ENCODE measurements at places on chromosomes 7 and 10.

GRCh38 chr7:4479367-4480039, 202.6 kb upstream of the FOXK1 start:
- DNase-seq = no peak

DNA sequence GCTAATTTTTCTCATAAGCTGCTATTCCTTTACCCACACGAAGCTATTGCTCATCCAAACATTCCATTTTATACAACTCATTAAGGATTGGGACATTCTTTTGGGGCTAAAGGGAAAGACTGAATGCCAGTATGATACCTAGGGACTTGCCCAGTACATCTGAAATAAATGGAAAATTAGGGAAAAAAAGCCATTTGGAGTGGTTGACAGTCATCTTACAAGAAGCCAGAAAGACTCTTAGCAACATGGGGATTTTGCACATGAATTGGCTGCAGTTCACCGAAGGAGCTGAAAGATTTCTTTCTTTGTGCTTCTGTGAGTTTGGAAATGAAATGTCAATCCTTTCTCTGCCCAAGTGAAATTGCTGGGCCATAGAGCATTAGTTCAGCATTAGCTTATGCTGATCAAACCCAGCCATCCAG, 43.3 kb upstream of the MTURN start:
- no peak for DNase-seq

GRCh38 chr10:121307411-121307980, 290.7 kb downstream of the FGFR2 start:
- no peak for DNase-seq

DNA sequence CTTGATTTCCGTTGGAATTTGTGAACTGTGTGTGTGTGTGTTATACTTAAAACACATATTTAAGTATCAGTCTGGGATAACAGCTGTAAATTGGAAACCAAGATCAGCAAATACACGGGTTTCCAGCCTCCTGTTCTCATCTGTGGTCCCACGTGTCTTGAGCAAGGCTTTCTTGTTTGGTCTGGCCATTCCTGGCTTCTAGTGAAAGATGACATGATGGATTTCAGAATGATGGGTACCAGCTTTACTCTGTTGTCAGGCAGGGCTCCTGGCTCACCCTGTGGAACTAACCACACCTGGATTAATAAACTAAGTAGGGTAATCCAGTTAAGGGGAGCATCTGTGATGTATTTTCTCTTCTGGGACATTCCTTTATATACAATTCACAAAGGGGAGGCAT, 346.2 kb upstream of the AOAH start:
- DNase-seq = no peak

DNA sequence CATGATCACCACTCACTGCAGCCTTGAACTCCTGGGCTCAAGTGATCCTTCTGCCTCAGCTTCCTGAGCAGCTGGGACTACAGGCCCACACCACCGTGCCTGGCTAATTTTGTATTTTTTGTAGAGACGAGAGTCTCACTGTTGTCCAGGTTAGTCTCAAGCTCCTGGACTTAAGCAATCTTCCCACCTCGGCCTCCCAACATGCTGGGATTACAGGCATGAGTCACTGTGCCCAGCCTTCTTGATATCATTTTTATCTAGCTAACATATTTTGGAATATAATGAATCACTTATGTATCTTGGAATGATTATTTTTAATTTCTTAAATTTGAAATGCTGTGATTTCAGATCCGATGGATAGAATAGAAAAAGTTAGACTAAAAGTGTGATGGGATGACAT, 18.4 kb downstream of the ARL4A start:
- no peak for DNase-seq

DNA sequence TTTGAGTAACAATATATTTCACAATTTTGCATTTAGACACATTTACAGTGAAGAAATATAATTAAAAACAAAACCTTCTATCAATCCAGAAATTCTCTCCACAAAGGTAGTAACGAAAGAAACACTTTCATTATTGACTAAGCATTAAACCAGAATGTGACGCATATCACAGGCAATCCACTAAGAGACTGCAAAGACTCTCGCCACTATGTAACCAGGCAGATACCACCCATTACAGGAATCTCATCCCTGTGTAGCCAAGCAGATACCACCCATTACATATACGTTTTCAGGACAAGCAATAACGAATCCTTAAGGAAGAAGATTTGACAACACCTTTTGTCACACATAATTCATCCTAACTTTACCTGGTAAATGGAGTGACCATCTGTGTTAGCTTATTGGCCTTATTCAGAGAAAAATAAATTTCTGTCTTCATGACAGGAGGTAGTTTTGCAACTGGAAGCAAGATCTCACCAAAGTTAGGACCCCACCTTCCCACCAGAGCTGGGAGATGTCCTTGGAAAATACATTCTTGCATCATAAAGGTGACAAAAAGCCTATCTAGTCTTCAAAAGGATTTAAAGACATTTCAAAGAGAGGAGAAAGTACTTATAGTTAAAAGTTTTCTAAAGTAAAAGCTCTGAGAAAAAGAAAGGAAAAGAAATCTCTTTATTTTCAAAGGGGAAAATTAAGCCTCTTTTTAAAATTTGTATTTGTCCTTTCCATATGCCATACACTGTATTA, 30.8 kb downstream of the LRRC17 start:
- DNase-seq = no peak

DNA sequence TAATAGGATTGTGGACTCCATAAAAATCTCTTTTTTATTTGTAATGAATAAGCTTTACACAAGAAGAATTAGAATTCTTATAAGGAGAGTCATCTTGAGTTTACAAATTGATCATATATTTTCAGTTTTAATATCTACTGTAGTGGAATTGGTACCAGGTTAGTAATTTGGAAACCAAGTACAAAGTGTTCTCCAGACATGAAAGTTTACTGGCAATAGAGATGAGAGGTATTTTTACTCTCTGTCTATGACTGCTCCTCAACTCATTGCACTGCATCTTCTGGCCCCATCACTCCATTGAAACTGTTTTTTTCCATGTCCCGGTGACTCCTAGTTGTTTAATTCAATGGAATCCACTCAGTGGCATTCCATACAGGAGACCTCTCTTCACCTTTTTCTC, 164.5 kb upstream of the SMIM30 start:
- DNase-seq = no peak

- no peak for DNase-seq
Observed at GRCh38 chr10:71753091-71753959, 20.0 kb downstream of the VSIR start.

DNA sequence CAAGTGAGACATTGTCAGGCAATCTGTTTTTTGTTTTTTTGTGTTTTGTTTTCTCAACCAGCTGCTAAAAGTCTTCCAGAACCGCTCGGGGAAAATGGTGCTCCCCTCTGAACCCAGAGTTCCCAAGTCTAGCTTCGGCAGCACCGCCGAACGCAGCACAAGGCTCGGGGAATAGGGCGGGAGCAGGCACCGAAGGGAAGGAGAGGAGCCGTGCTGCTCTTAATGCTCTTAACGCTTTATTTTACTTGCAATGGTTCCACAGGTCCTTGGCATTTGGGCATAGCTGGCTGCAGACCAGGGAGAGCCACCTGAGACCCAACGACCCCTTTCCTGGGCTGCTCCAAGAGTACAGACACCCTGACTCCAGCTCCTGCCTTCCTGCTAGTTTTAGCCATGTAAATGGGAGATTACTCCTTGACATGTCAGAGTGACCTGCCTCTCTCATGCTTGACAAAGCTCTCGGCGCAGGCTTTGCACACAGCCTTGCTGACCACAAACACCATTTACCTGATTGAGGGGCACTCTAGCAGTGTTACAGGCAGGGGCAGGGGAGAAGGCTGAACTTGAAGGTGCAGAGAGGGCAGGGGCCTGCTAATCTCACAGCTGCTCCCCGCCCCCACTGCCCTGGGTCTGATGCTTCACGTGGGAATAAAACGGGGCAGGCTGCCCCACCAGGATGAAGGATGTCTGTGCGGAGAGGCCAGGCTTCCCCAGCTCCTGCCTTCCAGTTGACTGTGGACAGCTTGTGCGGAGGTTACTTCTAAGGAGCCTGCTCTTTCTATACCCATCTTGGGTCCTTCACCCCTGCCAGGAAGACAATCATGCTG, 58.6 kb upstream of the EFCAB10 start:
- no peak for DNase-seq

DNA sequence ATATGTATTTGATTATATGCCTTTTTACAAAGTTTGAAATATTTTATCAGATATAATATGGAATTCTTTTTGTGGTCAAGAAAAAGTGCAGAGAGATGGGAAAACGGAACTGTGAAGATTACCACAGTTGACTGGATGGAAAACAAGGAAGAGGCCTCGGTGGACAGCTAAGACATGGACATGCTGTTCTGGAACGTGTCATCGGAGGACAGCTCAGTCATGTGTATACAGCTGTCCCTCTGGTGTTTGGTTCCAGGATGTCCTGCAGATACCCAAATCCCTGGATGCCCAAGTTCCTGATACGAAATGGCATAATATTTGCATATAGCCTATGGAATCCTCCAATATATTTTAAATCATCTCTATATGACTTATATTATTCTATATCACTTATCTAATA, 49.4 kb downstream of the TRIL start:
- no peak for DNase-seq

DNA sequence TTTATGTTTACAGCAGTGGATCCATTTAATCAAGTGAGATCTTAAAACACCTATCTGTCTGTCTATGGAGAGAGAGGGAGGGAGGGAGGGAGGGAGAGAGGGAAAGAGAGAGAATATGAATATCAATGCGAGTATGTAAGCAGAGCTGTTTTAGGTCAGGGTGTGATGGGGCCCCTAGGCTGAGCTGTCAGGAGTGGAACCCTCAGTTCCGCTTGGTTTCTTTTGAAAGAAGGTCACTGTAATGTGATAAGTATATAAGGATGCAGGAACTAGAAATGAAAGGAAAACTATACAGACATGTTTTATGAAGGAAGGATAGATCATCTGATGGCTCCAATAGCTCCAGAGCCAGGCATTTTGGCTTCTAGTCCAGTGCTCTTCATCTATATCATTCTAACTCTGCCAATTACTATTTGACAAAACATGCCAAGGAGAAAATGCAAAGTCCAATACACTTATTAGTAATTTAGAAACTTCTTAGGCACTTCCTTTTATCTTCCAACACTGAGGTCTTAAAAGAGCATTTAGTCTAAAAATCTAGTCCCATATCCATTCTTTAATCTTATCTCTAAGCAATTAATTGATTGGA, 70.3 kb downstream of the NRCAM start:
- DNase-seq = no peak

- DNase-seq = no peak
Observed at GRCh38 chr7:13898957-13899670, 90.4 kb downstream of the ETV1 start.

DNA sequence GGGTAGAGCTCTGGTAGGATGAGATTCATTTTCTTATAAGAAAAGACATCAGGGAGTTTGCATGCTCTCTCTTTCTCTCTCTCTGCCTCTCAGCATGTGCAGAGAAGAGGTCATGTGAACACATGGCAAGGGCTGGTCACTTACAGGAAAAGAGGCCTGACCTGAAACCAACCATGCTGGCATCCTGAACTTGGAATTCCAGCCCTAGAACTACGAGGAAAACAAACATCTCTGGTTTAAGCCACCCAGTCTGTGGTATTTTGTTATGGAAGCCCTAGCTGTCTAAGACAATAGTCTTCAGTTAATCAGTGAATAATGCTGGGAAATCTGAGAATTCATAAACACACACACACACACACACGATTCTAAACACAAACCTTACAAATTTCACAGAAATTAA, 1104.2 kb upstream of the LRRN3 start:
- no peak for DNase-seq

GRCh38 chr10:28250782-28251181, 52.1 kb downstream of the MPP7 start:
- DNase-seq = no peak

DNA sequence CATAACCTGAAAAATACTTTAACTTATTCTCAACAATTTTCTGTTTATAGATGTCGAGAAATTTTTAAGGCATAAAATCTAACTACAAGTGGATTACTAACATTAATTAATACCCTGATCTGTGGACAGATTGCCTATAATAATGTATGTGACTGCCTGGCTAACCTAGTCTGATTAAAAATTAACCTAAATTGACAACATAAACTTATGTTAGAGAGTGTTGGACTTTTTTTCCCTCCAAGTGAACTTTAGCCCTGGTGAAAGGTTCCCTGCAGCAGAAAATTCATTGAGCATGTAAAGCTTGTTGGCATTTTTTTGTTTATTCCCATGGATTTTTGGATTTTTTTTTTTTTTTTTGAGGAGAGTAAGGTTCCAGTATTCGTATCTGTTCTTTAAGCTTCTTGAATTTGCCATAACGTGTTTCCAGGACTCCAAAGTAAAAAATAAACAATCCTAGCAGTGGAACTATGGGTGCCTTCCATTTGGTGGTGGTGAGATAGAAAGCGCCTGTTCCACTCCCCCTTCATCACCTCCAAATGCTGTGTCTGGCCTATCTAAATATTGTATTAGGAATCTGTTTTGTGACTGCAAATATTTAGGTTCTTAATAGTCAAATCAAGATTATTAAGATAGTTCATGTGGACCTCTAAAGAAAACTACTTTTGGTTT, 36.1 kb downstream of the NET1 start:
- no peak for DNase-seq

- DNase-seq = no peak
Observed at GRCh38 chr7:105797652-105798051, 78.7 kb downstream of the ATXN7L1 start.

GRCh38 chr7:146670532-146670931, 553.9 kb downstream of the CNTNAP2 start:
- DNase-seq = no peak

- DNase-seq = no peak
Observed at GRCh38 chr7:25864943-25865751, 286.9 kb upstream of the NFE2L3 start.

- no peak for DNase-seq
Observed at GRCh38 chr10:89563861-89564478, 28.6 kb upstream of the SLC16A12 start.

- no peak for DNase-seq
Observed at GRCh38 chr7:69260023-69260422, 338.3 kb upstream of the AUTS2 start.

- DNase-seq = no peak
Observed at GRCh38 chr7:102849538-102849937, 63.3 kb upstream of the LRRC17 start.

DNA sequence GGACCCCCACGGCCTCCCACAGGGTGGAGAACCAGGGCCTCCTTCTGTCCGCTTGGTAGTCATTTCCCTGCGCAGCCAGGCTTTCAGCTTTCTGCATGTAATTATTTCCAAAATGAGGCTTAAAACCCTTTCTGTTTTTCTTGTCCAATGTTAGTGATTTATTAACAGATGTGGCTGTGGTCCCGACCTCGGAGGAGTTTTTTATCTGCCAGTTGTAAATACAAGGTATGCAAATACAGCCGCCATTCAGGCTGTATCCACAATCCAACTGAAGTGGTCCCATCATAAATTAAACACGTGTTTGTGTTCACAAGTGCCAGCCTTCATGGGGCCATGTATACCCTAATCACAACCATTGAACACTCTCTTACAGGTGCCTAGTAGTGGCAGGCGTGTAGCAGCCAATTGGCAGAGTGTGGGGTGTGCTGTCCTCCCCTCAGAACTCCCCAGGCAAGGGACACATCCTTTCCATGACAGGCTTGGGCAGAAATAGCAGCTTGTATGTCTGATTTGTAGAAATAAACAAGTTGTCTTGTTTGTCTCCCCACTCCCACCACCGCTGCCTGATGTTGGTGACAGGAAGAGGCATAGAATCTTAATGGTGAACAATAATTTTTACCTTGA, 251.3 kb upstream of the MKI67 start:
- no peak for DNase-seq

All from T-helper 2 cell (primary cell).